ENCODE measurements at places on chromosomes 1 and 21.

DNA sequence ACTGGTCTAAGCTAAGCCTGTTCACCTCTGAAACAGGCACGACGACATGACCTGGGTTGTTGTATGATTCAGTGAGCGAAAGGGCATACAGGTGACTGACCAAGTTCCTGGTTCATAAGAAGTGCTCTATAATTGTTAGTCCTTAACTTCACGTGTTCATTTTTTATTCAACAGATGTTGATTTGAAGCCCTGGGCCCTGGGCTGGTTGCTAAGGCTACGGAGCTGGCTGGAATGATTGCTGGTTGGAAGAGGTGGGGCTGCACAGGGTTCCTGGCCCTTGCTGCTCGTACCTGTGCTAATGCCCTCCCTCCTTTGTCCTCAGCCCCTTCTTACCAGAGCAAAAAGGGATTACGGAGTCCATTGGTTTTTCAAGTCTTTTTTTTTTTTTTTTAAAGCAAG is 111.3 kb upstream of the CSF3R start:
- DNase-seq: no peak

DNA sequence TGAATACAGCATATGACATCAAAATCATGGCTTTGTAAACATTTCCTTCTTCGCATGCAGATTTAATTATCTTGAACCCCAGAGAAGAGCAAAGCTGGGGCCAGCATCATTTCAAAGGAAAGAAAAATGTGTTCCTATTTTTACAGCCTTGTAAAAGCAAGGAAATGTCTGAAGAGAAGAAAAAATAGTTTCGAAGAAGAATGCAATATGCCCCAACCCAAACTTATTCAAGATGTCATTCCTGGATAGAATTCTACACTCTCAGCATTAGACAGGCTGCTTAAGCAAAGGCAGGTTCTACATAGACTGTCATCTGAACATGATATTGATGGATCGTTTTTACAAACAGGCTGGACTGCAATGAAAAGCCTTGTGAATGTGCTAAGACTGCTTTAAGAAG is 900.8 kb downstream of the TTLL7 start:
- no peak for DNase-seq

GRCh38 chr1:181669246-181669645 is 185.9 kb downstream of the CACNA1E start:
- DNase-seq: no peak

DNA sequence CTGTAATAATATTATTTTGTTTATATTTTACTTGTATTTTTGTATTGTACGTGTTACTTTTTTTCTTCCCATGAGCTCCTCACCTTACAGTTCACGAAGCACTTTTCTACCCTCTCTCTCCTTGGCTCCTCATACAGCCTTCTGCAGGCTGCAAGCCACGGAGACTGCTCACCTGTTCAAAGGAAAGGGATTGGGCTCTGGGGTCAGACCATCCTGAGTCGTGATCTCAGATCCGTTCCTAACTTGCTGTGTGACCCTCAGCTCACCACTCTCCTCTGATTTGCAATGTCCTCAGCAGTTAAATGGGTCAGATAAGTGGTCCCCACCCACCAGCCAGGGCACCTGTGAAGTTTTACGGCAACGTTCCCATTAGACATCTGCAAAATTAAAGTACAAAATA is 54.1 kb downstream of the VWA5B1 start:
- DNase-seq: no peak

GRCh38 chr1:170721621-170722020 is 57.7 kb downstream of the PRRX1 start:
- DNase-seq: no peak
